ENCODE measurements at places on chromosomes 12 and 14.

- no peak for DNase-seq
Observed at GRCh38 chr14:59863806-59864525, 6.6 kb downstream of the RTN1 start.

DNA sequence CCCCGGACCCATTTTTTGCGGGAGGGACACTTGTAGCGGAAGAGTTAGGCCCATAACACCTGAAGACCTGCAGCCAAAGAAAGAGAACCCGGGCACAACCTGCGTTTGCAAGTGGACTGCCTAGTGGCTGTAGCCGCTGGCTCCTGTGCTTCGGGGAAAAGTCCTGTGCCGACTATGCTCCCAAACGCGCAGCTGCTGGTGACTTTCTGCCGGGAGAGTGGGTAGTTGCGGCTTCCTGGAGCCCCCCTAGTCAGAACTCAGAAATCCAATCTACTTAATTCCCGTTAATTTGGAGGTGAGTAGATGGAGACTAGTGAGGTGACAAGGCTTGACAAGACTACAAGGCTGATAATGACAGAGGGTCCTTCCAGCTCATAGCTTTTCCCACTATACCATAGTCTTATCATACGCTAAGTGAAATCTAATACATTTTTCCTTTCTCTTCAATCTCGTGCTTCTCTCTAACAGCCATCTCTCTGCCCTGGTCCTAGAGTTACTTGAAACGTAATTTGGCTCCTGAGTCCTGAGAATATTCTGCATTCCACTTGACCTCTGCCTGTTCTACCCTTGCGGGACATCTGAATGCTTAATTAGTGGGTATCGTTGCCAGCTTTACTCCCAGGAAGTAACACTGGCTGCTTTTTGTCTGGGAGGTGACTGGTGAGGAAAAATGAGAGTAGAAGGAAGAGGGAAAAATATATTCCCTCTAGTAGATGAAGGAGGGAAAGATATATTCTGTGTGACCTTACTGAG, 556 bp downstream of the MTHFD1 start:
- peak; percentile 54 for DNase-seq

GRCh38 chr14:68718023-68718990, 74.6 kb downstream of the ZFP36L1 start:
- no peak for DNase-seq

DNA sequence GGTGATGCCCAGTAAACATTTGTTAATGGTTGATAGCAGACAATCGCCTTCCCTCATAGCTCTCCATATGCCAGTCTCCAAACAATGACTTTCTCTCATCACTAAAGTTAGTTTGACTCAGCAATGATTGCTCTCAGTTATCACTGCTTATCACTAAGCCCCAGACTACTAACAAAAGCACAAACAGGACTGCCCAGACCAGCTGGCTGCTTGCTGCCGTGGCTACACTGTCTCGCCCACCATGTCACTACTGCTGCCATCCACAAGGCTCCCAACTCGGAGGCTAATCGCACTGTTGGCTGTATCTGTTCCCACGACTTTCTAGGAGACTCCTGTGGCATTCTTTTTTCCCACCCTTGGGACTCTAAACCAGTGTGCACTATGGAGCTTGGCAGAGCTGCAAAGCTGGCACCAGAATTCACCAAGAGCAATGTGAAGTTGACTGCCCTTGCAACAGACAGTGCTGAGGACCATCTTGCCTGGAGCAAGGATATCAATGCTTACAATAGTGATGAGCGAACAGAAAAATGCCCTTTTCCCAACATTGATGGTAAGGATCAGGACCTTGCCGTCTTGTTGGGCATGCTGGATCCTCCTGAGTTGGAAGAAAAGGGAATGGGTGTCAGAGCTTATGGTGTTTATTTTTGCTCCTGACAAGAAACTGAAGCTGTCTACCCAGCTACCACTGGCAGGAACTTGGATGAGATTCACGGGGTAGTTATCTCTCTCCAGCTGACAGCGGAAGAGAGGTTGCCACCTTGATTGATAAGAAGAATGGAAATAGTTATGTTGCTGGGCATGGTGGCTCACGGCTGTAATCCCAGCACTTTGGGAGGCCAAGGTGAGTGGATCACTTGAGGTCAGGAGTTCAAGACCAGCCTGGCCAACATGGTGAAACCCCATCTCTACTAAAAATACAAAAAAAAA, 27.1 kb upstream of the NR2C1 start:
- DNase-seq = no peak

GRCh38 chr14:100031506-100032281, 33.5 kb upstream of the EVL start:
- peak; percentile 75 for DNase-seq

GRCh38 chr14:103941973-103942736, at the start of gene RD3L:
Gene RD3L, minus strand, starts transcription at chr14:103942529. Its CDS starts 834 bp downstream, at chr14:103941695.
- no peak for DNase-seq

DNA sequence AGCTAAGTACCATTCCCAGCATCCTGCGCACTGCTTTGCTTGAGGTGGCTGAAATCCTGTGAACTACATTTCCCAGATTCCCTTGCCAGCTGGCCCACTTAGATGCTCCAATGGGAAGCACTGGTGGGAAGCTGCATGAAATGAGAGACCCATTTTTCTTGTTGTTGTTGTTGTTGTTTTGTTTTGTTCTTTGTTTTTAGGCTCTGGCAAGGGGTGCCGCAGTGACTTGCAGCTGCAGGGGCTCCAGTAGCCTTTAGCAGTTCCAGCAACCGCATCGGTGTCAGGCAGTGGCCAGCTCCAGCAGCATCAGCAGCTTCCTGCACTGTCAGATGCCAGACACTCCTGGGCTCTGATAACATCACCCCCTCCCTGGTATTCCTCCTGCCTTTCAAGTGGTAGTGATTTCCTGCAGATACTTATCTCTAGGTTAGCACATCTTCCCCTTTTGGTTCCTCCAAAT, 8.8 kb upstream of the EGLN3 start:
- no peak for DNase-seq

GRCh38 chr14:64604881-64605280, 55.1 kb downstream of the PPP1R36 start:
- DNase-seq = no peak

- DNase-seq = no peak
Observed at GRCh38 chr12:14164266-14164665, 182.9 kb upstream of the GRIN2B start.

GRCh38 chr14:55285048-55285652, 13.9 kb downstream of the FBXO34 start:
- no peak for DNase-seq

GRCh38 chr14:69755784-69756183, 11.2 kb upstream of the SRSF5 start:
- no peak for DNase-seq
